NCI-H1436 treated with DMSO at 0.1 percent for 48 hours (cell line): ENCODE measurements at places on chromosomes 1 and 21.

DNA sequence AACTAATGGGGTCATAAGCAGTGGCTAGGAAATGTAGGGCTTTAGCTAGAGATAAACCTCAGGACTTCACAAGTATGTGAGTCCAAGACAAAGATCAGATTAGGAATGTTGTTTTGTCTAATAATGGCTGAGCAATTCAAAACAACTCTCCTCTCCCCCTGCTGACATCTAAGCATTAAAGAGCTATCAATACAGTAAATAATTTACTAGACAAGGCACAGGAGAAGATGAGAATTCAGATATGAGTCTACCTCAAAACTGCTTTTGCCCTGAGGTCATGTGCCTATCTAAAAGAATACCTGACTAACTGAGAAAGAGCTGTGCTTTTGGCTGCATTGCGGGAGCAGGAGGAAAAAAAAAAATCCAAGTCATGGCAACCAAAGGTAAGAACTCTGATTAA, 86.8 kb downstream of the SPATA17 start:
- DNase-seq = no peak

DNA sequence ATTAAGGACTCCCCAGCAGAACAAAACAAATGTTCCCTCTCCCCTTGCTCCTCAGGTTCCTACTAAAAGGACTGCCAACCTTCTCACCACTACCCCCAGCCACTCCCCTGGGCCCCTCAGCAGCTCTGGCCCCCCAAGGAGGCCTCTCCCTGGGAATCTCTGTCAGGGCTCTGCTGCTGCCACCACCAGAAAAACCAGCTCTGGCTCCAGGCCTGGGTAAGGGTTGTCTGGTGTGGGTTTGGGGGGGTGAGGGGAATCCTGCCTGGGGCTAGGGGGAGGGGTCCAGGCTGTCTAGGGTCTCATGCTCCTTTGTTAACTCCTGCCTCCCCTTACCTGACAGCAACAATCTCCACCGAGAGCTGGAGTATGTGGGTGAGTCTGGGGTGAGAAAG, 4.8 kb downstream of the NECTIN4 start:
- DNase-seq = no peak

- no peak for DNase-seq
These were observed 177.5 kb downstream of the HIVEP3 start for GRCh38 chr1:41741244-41741643.

DNA sequence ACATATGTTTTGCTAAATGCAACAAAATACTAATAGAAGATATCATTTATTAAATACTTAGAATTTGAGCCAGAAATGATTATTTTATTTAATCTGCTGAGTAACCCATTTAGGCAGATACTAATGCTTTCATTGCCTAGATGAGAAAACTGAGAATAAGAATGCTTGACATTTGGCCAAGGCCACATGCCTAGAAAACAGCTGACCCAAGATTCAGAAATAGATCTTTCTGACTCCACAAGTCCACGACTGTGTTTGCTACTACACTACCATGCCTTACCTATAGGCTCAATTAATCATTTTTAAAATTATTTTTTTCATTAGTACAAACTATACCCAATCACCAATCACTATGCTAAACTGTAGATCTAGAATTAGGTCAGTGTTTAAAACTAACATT, 129.7 kb downstream of the ATP1B1 start:
- DNase-seq = no peak

DNA sequence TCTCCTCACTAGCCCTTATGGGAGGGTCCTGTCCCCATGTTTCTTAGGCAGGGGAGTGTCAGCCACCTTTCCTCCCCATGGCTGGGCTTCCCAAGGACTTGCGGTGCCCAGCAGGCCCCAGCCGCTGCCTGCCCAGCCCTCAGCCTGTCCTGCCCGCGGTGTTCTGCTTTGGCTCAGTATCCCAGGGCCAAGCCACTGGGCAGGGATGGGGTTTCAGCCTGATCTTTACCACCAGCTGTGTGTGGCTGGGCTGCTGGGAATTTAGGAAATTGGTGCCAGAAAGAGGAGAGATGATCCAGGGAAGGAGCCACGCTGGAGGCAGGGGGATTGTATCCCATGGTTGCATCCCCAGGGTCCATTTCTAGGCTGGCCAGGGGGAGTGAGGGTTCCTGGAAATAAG, 6.9 kb upstream of the IGFN1 start:
- no peak for DNase-seq

DNA sequence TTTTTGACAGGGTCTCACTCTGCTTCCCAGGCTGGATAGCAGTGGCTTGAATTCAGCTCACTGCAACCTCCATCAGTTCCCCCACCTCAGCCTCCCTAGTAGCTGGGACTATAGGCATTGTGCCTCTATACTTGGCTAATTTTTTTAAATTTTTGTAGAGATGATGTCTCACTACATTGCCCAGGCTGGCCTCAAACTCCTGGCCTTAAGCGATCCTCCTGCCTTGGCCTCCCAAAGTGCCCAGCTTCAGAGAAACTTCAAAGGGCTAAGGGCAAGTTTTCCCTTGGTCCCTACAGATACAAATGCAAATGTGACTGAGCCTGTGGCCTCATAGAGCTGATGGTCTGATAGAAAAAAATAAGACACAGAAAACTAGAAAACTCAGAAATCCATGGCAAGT, 52.9 kb upstream of the PRRC2C start:
- DNase-seq = no peak

GRCh38 chr1:67257173-67257535, 50.5 kb upstream of the IL12RB2 start:
- DNase-seq = no peak

DNA sequence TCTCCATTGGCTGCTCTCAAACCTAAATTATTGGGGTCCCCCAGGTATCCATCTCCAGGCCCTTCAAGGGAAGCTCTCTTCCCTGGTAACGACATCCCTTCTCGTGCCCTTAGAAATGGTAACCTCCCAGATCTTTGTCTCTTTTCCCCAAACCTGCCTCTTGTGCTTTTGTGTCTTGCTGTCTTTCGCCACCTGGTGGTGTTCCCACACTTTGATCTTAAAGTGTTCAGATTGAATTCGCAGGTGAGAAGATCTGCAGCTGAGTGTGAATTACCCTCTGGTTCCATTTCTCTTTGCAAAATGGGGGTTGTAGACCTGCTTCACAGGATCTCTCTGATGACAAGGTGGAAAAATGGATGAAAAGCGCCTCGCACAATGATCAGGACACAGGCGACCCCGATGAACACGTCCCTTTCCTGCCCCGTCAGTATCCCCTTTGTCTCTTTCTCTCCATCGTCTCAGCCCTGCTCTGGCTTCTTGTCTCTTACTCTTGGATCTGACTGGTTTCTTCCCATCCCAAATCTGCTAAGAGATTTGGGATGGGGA, 53.1 kb downstream of the DOP1B start:
- peak; percentile 30 for DNase-seq

DNA sequence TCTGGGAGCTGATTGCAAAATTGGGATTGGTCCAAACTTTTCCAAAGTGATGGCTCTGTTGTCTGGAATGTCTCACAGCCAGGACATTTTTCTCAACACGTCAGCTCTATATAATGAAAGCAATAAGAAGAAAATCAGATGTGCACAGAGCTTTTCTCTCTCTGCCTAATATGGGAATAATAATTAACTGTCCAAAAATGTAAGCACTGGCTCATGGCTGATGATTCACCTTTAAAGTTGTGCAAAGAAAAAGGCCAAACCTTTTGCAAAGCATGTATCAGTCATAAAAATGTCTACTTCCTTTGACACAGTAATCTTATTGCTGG, 30.4 kb downstream of the ZNF281 start:
- DNase-seq = no peak

DNA sequence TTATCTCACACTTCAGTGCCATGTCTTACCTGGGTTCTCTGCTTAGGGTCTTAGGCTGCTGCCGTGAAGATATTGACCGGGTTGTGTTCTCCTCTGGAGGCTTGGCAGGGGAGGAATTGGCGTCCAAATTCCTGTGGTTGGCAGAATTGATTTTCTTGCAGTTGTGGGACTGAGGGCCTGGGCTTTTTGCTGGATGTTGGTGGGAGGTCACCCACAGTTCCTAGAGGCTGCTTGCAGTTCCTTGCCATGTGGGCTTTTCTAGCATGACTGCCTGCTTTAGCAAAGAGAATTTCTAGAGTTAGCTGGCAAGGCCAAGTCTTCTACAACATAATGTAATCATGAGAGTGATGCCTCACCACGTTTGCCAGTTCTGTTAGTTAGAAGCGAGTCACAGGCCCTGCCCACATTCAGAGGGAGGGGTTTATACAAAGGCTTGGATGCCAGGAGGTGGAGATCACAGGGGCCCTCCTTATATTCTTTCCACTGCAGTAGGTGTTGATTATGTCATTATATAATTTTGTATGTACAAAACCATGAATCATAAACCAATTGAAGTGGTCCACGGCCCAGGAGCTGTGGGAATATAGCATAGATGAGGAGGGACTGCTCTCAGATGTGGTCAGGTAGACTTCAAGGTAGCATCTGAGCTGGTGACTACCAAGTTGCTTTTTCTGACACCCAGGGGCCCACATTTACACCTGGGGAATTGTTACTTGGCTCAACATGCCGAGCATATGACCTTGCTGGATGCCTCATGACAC, 6.6 kb downstream of the UBL4B start:
- no peak for DNase-seq

DNA sequence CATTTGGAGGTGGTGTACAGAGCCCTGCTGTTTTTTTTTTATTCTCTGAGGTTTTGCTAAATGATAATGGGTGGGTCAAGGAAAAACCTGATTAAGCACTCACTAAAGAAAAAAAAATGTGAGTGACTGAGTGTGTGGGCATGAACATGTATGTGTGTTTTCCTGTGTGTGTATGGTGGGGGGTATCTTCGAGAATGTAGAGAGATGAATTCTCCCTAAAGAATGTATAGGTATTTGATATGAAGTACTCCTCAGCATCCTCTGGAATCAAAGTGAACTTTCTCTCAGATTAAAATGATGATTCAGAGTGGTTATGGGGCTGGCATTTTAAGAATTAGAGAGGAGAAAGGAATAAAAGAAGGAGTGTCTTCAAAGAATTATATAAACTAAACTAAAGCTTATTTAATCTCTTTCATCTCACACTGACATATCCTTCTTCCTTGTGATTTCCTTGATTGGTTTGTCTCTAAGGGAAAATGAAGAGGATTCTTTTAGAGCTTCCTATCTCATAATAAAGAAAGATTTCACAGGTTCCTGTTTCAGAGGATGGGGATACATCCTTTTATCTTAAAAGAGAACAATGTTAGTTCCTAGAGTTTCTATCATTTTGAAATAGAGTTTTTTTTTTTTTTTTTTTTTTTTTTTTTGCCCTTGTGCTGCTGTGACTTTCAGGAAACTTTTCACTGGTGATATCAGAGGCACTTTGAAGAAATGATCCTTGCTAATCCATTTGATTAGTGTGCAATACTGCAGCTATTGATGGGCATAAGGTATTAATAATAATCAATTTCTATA, 23.9 kb downstream of the S1PR1 start:
- DNase-seq = no peak

DNA sequence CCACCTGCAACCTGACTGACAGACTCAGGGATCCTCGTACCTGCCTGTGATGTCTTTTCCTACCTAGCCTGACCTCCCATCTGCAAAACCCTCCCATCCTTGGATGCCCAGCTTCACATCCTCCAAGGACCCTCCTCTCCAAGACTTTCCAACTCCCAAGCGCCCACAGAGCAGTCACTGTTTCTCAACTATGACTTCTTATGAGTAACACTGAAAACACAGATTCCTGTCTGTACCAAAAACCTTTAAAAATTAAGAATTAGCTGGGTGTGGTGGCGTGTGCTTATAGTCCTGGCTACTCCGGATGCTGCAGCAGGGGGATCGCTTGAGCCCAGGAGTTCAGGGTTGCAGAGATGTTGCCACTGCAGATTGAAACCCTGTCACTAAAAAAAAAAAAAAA, 181.9 kb downstream of the PSMG1 start:
- no peak for DNase-seq

- DNase-seq = no peak
These were observed 6.1 kb upstream of the TLCD4 start for GRCh38 chr1:95111014-95111413.

GRCh38 chr1:29084196-29084521, 39.5 kb downstream of the TMEM200B start:
- no peak for DNase-seq

DNA sequence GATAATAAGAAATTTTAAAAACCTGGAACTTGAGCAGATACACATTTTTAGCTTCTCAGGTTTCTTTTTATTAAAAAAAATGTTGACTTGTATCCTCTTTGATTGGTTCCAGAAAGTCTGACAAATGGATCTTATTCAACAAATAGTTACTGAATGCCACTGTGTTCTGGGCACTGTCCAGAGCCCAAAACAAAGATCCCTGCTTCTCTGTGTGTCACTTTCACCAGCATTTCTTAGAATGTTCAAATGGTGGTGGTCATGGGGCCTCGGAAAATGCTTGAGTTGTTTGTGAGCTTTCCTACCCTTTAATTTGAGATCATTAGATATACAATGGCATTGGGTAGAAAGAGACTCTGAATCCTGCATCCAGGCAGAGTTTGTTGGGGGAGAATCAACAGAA, 19.9 kb downstream of the ACTN2 start:
- DNase-seq = no peak

GRCh38 chr1:37515185-37516034, 844 bp upstream of the MEAF6 start:
- DNase-seq = no peak

- DNase-seq = no peak
These were observed 47.0 kb downstream of the CDCP2 start for GRCh38 chr1:54105736-54106269.

DNA sequence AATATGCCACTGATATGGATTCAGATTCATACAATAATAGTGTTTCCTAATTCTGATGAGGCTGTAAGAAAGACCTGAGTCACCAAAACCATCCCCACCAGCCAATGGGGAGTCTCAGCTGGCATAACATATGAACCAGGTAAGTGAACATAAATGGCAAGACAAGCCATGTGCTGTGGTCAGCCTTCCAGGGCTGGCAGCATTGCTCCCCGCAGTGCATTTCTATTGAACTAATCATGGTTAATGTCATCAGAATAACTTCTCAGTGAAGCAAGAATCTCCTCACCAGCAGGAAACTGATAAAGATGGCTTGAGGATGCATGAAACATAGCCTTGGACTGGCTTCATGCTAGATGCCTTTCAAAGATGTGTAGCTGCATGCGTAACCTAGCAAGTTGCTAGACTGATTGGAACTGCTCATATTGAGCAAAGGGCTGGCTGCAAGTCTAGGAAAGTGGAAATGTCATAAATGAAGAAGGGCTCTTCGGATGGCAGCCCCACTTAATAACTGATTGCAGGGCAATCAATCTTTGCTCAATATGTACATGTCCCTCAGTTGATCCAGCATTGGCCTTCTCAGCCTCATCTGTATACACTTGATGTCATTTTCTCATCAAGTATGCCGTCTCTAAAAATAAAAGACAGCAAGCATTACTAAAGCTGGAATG, 88.0 kb downstream of the NTNG1 start:
- DNase-seq = no peak

- no peak for DNase-seq
These were observed 3.8 kb upstream of the S100B start for GRCh38 chr21:46608672-46609111.

DNA sequence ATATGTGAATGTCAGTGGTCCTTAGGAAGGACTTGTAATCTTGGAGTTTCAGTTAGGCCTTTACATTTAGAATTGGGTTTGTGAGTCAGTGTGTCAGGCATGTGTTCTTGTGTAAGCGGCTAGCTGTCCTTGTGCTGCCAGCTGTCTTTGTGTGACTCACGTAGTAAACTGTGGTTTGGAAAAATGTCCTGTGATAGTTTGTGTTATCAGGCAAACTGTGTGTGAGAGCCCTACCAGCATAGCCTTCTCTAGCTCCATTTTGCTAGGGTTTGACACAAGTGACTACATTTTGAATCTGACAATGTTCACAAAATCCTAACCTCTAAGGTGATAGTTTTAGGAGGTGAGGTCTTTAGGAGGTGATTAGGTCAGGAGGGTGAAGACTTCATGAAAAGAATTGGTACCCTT, 6.9 kb upstream of the SLC35D1 start:
- no peak for DNase-seq

GRCh38 chr1:157472056-157472701, 80.1 kb downstream of the FCRL5 start:
- DNase-seq = no peak
